ENCODE measurements at places on chromosomes 6 and 20.
A peak's percentile ranks its signal among the peaks of the same experiment; 100 is the strongest.

- no peak for DNase-seq
Measured at GRCh38 chr20:44734938-44735337, 10.7 kb upstream of the KCNK15 start.

GRCh38 chr20:60785785-60786184, 466.3 kb upstream of the CDH4 start:
- no peak for DNase-seq

DNA sequence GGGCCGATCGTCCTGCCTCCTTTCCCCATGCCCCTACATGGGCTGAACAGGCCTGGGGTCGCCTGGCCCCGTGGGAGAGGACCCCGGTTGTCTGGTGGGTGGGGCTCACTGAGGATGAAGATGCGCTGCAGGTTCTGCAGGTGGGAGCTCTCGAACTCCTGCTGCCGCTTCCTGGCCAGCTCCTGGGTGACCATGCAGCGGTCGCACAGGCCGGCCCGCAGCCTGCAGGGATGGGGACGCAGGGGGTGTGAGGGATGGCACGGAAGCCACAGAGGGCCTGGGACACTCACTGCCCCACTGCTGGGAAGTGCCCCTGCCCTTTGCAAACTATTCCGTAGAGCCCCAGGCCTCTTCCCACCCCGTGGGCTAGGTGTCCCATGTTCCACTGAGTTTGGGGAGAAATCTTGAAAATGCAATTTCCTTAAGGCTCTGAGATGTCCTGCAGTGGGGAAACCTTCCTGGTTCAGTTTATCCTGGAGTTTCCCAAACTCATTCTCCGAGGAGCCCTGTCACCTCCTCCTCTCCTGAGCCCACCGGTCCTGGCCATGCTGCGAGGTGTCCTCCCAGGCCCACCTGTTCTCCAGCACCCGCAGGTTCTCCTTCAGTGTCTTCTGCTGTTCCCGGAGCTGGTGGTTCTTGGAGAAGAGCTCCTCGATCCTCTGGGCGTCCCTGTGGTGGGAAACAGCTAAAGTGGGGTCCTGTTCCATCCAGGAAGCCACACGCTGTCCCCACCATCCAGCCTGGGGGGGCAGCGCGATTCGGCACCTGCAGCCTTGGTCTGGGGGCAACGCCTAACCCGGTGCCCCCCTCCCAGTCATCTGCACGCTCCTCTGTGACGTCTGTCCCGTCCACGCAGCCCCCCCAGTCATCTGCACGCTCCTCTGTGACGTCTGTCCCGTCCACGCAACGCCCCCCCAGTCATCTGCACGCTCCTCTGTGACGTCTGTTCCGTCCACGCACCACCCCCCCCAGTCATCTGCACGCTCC, 9.9 kb upstream of the CABLES2 start:
- DNase-seq: no peak

DNA sequence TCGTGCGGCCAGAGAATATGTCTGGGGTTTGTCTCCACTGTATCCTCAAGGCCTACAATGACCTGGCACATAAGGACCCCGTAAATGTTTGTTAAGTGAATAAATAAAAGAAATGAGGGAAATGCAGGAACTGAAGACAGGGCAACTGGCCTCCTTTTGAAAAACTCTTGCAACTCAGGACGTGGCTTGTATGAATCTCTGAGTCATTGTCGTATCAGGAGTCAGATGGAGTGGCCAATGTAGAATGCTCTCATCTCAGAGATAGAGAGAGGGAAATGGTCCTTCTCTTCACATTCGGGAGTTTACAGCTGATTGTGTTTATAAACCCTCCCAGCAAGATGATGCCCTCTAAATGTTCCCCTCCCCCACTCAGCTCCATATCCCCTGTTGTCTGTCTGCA, 57.1 kb downstream of the UST start:
- no peak for DNase-seq

- DNase-seq: no peak
Measured at GRCh38 chr6:44002067-44002592, 125.1 kb downstream of the MRPL14 start.

GRCh38 chr20:24782801-24783630, 166.1 kb upstream of the CST7 start:
- DNase-seq: no peak

- DNase-seq: no peak
Measured at GRCh38 chr20:37345339-37346235, at the start of gene SRC. SRC (plus strand) TSS chr20:37346140; CDS start chr20:37384154, 38,014 bp downstream.

- no peak for DNase-seq
Measured at GRCh38 chr20:20318365-20319161, 49.3 kb upstream of the INSM1 start.

- DNase-seq: no peak
Measured at GRCh38 chr6:136980070-136980469, 58.0 kb downstream of the SLC35D3 start.

DNA sequence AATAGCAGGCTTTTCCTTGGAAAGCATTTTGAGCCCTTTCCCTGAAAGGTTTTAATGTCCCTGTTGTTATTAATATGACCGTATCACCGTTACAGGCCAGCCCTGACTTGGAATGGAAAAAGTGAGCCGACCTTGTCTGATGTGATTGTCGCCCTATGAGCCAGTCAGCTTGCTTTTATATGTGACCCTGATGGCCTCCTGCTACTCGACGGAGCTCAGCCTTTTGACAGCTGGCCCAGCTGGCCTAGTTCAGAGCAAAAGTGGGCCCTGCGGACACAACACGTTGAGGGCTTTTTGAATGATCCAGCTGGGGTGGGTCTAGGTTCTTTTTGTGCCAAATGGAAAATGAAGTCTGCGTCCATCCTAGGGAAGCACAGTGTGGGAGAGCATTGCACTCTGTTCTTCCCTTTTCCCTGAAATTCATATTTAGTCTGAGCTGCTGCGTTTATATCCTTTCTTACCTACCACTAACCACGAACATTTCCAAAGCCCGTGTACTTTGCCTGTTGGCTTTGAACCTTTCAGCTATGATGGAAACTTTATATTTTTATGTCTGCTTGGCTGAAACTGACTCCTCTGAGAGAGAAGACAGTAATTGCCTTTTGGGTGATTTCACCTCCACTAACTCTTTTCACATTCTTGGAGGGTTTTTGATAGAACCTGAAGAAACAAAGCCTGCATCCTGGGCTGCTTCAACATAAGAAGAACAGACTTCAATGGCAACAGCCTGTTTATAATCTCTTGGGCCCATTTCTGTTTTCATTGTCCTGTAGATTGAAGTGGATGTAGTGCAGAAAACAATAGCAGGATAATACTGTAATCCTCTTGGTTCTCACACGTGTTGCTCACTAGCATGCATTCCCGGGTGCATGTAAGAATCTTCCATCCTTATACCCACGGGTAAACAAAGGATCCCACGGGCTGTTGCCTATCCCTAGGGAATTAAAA, 121.8 kb upstream of the HDGFL1 start:
- DNase-seq: no peak

GRCh38 chr20:46246559-46246958, 61.7 kb downstream of the CDH22 start:
- no peak for DNase-seq

DNA sequence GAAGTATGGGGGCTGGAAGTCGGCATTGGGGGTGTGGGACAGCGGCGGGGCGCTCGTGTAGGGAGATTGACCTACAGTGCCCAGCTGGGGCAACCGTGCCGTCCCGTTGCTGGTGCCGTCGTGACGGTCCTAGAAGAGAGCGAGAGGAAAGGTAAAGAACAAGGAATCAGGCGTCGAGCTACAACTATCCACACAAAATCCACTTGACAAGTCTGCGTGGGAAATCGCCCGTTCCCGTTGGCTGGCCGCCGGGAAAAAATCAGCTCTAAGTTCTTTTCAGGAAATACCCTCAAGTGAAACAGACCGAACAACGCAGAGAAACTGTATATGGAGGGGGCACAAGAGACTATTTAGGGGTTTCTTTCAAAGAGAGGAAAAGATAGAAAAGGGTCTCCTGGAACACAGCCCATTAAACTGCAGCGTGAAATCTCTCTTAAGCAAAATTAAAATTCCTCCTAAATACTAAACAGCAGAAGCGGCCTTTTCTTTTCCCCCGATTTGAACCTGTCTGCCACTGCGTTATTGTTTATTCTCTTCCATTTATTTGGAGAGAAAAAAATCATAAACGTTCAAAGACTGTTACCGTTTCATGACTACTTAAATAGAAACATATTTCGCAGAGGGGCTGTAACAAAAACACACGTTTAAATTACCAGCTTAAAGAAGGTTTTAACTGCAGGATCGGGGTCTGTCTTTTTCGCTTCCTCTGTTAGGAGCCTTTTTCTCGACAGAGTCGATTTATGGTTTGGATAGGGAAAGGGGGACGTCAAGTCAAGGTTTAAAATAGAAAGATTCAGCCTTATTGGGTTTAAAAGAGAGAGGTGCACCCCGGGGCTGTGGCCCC, 4.4 kb downstream of the TFAP2A start:
- DNase-seq: no peak

DNA sequence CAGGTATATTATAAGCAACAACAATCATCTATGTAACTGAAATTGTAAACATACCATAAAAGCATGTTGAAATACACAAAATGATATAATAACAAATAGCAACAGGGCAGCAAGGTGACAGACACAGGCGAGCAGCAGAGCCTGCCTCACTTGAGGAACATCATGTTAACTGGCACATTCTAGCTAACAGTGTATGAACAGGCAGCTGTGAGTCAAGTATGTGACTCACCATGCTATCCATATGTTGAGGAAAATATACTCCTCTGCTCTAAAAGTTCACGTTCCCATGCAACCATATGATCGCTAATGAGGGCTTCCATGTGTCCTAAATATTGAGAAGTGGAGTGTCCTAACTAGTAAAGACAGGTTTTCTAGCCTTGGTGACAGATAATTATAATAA, 18.4 kb downstream of the SERAC1 start:
- DNase-seq: no peak

GRCh38 chr20:35735826-35736470, 6.1 kb downstream of the RBM39 start:
- DNase-seq: no peak

- no peak for DNase-seq
Measured at GRCh38 chr6:154496186-154496585, 14.3 kb downstream of the CNKSR3 start.

DNA sequence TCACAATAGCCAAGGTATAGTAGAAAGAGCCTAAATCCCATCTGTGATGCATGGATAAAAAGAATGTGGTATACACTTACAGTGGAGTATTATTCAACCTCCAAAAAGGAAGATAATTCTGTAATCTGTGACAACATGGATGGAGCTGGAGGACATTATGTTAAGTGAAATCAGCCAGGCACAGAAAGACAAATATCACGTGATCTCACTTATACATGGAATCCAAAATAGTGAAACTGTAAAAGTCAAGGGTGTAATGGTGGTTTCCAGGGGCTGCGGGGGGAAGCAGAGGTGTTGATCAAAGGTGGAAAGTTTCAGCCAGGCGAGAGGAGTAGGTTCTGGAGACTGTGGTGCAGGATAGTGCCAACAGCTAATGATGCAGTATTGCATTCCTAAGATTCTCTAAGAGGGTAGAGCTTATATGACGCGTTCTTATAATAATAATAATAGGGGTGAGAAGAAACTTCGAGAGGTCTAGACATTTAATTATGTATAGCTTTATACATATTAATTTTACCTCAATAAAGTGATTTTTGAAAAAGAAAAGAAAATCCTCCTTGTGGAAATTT, 246.1 kb downstream of the FOXA2 start:
- no peak for DNase-seq

DNA sequence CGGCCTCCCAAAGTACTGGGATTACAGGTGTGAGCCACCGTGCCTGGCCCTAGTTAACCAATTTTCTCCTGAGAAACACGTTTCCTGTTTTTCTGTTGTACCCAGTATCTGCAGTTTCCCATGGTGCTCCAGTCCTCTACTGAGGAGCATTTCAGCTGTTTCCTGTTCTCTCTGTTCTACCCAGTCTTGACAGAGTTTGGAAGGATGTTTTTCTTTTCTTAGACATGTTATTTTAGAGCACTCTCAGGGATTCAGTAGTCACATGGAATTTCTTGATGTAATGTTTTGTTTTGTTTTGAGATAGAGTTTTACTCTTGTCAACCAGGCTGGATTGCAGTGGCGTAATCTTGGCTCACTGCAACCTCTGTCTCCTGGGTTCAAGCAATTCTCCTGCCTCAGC, 129.8 kb upstream of the TIAM2 start:
- peak; percentile 69 for DNase-seq

DNA sequence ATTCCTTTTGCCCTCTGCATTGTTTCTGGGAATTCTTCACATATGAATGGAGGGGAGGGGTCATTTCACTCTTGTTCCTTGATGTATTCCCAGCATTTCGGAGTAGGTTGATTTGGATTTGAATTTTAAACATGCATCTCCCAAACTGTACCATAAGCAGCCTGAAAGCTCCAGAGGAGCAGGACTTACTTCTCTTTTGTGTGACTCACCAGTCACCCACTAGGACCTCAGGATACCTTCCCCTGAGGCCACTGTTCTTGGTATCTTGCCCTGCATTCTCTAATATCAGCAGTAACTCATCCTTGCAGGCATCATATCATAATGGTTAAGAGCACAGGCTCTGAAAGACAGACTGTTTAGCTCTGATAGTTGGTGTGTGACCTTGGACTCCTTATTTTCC, 703 bp downstream of the MRPL2 start:
- no peak for DNase-seq

GRCh38 chr20:10079964-10080363, 45.2 kb downstream of the ANKEF1 start:
- DNase-seq: no peak

GRCh38 chr6:129648819-129649491, 61.0 kb downstream of the ARHGAP18 start:
- DNase-seq: no peak

DNA sequence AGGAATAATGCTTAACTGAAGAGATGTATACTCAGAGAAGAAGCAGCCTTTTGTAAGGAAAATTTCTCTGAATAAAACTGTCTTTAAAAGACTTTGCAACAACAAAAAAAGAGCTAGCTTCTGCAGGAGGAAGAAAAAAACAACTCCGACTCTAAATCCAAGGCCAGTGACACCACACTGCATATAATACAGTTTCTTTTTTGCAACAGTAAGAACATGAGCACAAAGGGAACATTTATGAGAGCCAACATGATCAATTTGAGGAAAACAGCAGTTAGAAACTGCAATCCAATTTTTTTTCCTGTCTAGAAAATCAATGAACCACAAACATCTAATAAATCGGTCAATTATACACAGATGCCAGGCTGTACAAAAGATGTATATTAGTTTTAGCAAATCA, 42.9 kb upstream of the UST start:
- DNase-seq: no peak

- no peak for DNase-seq
Measured at GRCh38 chr6:148945301-148946021, 198.6 kb downstream of the UST start.

GRCh38 chr6:88115307-88115706, 50.8 kb downstream of the CNR1 start:
- DNase-seq: no peak

GRCh38 chr6:119384444-119384843, 34.9 kb upstream of the MAN1A1 start:
- no peak for DNase-seq

- DNase-seq: no peak
Measured at GRCh38 chr6:53635322-53635721, 30.2 kb downstream of the KLHL31 start.

- DNase-seq: no peak
Measured at GRCh38 chr20:63123331-63123741, 92.6 kb downstream of the YTHDF1 start.

GRCh38 chr6:133571681-133572080, 317.2 kb upstream of the TCF21 start:
- no peak for DNase-seq
